Fibroblast of the aortic adventitia (primary cell): ENCODE measurements at places on chromosomes 3 and 15. TPM values are rescaled to one million over a fixed set of nuclear protein-coding genes. Genes with fewer than 3 reads are reported as not detected.

GNB5 gene
- 13.9 and 24.0 TPM in 2 replicates for total RNA-seq

C15orf62 gene
- total RNA-seq: 0.18 and 0.57 TPM in 2 replicates

ATP10A gene
- total RNA-seq: 4.4 and 5.8 TPM in 2 replicates

GOLIM4 gene
- total RNA-seq: 50.0 and 76.9 TPM in 2 replicates

UPK1B gene
- 0.09 TPM in 1 of 2 replicates, not detected in the other for total RNA-seq

SRGAP3 gene
- total RNA-seq: 4.6 and 6.1 TPM in 2 replicates

CCDC54 gene
- total RNA-seq: not detected in 2 replicates

GRCh38 chr15:68326711-68327354 lies 49.3 kb downstream of the FEM1B start:
- no peak for DNase-seq

DNA sequence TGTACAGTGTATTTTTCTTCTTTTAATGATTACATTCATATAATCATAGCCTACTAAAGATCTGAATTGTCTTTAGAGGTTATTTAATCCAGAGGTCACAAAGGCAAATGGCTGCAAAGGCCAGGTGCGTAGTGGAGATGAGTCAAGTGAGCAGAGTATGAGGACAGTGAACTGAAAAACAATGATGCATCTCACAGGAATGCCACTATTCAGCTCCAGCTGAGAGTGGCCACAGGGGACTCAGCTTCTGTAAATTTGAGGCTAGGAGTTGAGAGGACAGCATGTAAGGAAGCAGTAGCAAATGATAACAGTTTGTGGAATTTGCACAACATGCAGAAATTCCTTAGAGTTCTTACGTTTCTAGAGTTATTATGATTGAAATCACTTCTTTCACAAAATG lies 50.4 kb downstream of the COL6A5 start:
- DNase-seq: no peak

- no peak for DNase-seq
Measured at GRCh38 chr15:63986185-63986680, 60.1 kb downstream of the DAPK2 start.

GRCh38 chr3:127754411-127755304 lies 67.7 kb downstream of the MGLL start:
- DNase-seq: no peak

- DNase-seq: no peak
Measured at GRCh38 chr15:74646480-74646879, 30.8 kb downstream of the CLK3 start.
